NCI-H69 (cell line): ENCODE measurements at places on chromosomes 13 and 19.

DNA sequence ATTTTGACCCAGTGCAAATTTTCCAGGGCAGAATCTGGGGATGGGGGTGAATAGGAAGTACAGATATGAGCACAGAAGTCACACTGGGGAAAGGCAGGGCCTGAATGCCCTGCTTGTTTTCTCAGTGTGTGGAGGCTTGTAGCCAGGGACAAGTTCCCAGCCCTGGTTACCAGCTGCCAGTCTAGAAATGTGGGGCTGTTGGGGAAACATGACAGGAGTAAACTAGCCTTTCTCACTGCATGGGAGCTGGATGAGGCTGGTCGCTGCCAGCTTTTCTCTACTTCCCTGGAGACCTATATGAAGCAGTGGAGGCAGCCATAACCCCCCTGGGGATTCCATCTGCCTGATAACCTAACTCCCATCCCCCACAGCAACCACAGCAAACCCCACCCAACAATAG is 2267.7 kb downstream of the PCDH9 start:
- peak; percentile 68 for DNase-seq

DNA sequence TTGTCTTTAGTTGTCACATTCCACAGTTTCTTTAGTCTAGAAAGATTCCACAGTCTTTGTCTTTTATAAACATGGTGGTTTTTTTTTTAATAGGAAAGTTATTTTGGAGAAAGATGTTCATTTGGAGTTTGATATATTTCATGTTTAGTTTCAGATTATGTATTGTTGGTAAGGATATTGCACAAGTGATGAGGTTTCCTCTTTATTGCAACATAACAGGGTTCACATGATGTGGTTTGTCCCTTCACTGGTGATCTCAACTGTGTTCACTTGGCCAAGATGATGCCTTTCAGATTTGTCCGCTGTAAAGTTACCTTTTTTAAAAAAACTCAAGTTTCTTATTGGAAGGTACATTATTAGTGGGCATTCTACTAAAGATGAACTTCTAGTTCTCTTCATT is 3.2 kb downstream of the ZNF230 start:
- DNase-seq = no peak

GRCh38 chr13:38226496-38226895 is 123.2 kb upstream of the UFM1 start:
- DNase-seq = no peak

- DNase-seq = no peak
Measured at GRCh38 chr13:31631071-31631470, 108.3 kb upstream of the RXFP2 start.

GRCh38 chr19:30403203-30403985 is 31.2 kb downstream of the ZNF536 start:
- DNase-seq = no peak

- no peak for DNase-seq
Measured at GRCh38 chr19:29454109-29454508, 71.7 kb upstream of the VSTM2B start.

GRCh38 chr19:16831531-16831930 is 2.3 kb downstream of the SIN3B start:
- DNase-seq = no peak

DNA sequence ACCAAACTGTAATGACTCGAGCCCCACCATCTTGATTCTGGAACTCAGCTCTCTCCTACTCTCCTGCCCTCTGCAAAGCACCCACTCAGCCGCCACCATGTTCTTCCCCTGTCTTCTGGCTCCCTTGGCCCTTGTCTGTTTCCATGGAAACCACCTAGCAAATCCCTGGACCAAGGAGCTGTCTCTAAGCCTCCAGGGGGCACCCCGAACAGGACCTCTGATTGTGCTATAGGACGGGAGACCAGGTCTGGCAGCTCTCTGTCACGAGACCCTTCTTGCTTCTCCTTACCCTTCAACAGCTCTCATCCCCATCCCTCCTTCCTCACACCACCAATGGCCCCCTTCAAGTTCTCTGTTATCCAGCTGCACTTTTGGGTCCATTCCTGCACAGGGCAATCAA is 277.7 kb upstream of the ZNF507 start:
- no peak for DNase-seq

DNA sequence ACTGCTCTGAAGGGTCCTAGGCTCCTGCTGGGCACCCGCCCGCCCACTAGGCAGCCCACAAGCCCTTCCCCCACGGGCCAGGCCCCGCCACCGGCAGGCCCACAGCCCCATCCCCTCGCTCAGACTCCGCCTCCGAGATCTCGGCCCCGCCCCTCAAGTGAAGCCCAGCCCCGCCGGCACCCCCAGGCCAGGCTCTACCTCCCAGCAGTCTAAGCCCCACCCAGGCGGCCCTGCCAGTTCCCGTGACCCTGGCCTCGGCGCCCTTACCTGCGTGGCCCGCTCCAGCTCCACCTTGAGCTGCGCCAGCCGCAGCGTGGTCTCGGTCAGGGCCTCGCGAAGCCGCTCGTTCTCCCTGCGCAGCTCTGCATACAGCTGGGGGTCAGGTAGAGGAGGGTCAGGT is 16.3 kb downstream of the EPS8L1 start:
- DNase-seq = no peak

DNA sequence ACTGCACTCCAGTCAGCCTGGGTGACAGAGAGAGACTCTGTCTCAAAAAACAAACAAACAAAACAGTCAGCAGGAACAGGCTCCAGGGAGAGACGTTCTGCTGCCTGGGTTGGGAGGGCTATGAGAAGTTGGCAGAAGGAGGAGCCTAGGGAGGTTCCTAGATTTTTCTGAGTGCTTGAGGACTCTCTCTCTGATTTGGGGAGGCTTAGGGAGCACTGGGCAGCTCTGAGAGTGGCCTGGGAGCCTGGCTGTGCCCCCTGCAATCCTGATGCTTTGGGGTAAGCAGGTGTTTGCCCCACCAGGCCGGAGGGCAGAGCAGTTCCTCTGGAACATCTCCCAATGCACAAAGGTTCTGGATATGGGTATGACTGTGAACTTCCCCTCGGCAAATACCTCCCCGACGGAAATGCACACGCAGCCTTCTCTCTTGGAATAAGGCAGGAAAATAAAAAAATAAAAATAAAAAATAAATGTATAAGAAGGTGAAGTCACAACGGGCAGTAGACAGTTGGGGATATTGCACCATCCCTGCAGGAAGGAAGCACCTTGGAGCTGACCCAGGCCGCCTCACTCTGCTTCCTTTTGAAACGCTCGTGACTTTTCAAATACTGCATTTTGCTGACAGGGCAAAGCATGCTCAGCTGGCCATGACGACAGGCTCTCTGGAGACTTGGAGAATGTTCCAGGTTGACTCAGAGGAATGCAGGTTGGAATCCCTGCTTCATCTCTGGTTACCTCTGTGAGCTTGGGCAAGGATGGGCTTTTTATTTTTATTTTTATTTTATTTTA is 26.5 kb upstream of the HOMER3 start:
- DNase-seq = no peak

- DNase-seq = peak; percentile 59
Measured at GRCh38 chr13:37138169-37138568, 32.7 kb upstream of the CSNK1A1L start.

- no peak for DNase-seq
Measured at GRCh38 chr19:41123716-41124294, 9.6 kb downstream of the CYP2F1 start.

DNA sequence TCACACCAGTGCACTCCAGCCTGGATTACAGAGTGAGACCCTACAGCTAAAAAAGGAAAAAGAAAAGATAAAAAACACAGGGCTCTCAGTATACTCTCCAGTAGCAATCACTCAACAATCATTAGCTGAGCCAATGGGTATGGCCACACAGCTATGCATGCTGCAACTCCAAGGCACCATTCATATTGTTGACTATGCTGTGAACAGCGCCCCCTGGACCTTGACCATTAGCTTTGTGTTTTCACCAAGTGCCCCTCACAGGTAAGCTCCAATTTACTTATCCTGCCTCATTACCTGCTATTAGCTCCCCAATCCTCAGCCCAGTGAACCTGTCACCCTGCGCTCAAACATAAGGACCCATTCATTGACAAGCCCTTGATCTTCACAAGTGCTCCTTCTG is 35.8 kb downstream of the ZIC5 start:
- DNase-seq = peak; percentile 54

- DNase-seq = no peak
Measured at GRCh38 chr13:104984296-104984818, 1551.1 kb downstream of the EFNB2 start.

DNA sequence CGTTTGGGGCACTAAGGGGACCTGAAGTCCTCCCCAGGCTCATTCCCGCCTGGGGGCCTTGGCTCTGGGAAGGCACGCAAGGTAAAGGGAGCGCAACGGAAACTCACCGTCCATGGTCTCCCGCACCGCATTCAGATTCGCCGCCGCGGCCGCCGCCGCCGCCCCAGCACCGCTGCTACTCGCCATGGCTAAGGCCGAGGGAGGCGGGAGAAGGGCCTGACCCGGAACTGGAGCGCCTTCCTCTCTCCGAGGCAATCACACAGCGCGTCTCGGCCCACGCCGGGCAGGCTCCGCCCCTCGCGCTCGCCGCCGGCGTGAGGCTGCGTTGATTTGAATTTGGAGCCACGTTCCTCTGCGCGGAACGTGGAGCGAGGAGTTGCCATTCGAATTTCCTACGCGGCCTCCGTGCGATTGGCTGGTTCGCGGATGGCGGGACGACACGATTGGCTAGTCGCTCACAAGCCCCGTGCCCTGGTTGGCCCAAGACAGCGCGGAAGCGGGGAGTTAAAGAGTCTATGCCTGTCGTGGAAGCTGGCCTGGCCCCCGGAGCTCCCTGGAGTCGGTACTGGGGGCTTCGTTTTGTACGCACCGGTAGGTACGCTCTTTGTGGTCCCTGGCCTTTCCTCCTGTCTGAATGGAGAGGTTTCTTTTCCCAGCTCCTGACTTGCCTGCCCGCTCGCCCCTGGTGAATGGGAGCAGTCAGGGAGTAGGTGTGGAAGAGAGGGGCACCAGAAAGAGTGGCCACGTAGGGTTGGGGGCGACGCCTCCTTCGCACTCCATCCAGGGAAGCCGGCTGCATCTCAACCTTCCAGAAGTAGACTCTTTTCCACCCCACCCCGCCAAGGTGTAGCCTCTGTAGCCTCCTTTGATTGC is at the start of the genes BORA and MZT1:
Gene BORA, plus strand, starts transcription at position 507 of the 873 bp plus-strand sequence. CDS start 1,018 bp downstream, outside the sequence.
Gene MZT1, minus strand, starts transcription at position 213 of the 873 bp plus-strand sequence. Its CDS starts 27 bp downstream, at position 186.
- peak; percentile 96 for DNase-seq
